ENCODE measurements at places on chromosomes 2 and 18.

DNA sequence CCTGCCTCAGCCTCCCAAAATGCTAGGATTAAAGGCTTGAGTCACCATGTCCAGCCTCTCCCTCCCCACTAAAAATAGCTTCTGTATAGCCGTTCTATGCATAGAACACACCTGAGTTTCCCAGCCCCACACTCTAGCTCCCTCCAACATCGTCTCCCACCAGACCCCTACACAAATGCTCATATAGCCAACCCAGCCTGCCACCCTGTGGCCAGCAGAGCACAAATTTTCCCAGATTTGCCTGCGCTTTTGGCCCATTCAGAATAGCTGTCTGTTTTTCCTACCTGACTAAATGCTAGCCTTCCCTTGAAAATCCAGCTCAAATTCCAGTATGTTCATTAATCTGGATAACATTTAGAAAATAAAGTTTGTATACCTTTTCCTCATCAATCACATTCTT lies 22.8 kb downstream of the TRABD2A start:
- no peak for DNase-seq

DNA sequence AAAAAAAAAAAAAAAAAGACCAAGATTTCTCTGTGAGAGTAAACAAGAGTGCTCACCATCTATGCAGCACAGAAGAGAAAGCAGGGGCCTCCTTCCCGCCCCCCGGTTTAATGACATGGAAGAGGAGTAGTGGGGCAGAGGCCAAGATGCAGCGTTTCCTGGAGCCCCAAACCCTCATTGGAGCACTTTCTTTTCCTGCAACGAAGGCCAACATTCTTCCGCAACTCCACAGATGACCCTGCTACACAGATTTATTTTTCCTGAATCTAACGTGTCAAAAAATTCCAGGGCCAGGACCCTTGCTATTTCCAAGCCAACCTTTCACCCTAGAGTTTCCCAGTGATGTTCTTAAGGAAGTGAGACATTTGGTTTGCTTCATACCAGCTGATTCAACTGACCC lies 189.6 kb downstream of the MIB1 start:
- no peak for DNase-seq

GRCh38 chr18:4755848-4756247 lies 300.7 kb upstream of the DLGAP1 start:
- DNase-seq = no peak

DNA sequence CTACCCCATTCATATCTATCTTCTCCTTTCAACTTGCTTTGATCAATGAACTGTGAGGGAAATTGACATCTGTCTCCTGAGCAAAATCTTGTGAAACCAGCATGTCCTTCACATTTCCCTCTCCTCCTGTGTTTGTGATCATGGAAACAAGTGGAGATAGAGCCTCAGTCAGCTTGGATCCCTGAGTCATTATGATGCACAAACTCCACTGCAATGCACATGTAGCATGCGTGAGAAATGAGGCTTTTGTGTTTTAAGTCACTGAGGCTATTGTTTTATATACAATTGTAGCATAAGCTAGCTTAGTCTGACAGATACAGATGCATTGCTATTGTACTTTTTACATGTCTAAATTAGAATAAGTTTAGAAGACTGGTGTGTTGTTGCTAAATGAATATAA lies 85.2 kb upstream of the HNMT start:
- DNase-seq = peak; percentile 16

All from bronchial epithelial cell (primary cell).